ENCODE measurements at places on chromosomes 11 and 22.
A peak's percentile ranks its signal among the peaks of the same experiment; 100 is the strongest.

- no peak for DNase-seq
These were observed 14.7 kb upstream of the ARHGAP8 start for GRCh38 chr22:44737406-44738346.

- no peak for DNase-seq
These were observed 1.6 kb upstream of the PLXNB2 start for GRCh38 chr22:50308986-50309600.

GRCh38 chr11:3193373-3194015 is 25.1 kb downstream of the MRGPRG start:
- DNase-seq: no peak

- no peak for DNase-seq
These were observed 31.7 kb upstream of the DRD2 start for GRCh38 chr11:113506893-113507292.

GRCh38 chr11:34587282-34587677 is 33.6 kb upstream of the EHF start:
- no peak for DNase-seq

DNA sequence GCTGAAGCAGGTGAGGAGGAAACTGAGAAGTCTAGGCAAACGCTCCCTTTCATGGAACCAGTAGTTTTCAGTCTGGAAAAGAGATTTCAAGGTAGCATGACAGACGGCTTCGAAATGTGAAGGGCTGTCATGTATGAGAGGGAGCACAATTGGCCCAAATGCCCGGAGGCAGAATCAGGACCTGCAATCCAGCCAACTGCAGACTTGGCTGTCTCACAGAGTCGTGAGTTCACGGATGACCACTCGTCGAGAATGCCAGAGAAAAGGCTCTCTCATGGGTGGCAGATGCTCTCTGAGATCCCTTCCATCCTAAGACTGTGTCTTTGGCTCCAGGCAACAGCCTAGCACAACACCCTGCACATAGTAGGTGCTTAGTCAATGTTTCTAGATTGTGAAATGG is 134.8 kb downstream of the DSCAML1 start:
- DNase-seq: no peak

GRCh38 chr11:114044042-114044871 is 15.3 kb upstream of the ZBTB16 start:
- DNase-seq: no peak

DNA sequence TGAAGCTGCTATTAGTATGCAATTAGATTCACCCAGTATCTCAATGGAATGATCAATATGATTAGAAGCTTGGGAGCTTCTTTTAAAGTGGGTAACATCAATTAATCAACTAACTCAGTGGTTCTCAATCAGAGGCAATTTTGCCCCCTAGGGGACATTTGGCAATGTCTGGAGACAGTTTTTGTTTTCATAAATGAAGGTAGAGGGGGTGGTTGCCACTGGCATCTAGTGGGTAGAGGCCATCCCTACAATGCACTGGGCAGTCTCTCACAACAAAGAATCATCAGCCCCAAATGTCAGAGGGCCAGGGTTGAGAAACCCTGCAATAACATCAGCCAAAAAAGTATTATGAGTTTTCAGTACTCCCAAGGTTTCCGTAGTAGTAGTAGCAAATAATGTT is 5.9 kb upstream of the AMOTL1 start:
- DNase-seq: no peak

GRCh38 chr11:102462610-102463009 is 10.0 kb upstream of the TMEM123 start:
- no peak for DNase-seq

- DNase-seq: no peak
These were observed 70.4 kb downstream of the CELSR1 start for GRCh38 chr22:46467006-46467405.

GRCh38 chr11:44597358-44598012 is 32.0 kb downstream of the CD82 start:
- no peak for DNase-seq

DNA sequence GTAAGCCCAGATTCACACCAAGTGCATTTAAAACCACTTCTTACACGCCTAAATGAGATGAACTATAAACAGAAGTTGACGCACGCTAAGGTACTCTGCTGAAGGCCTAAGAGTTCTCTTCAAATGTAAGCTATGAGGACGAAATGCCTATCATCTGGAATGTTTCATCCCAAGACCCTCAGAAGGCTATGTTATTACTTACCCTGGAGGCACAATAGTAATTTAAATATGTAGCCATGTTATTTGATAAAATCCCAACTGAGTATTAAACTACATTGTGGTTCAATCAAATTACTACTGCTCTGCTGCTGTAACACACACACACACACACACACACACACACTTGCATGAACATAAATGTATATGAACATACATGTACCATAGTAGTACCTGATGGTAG is 47.6 kb downstream of the MAML2 start:
- no peak for DNase-seq

- DNase-seq: no peak
These were observed 21.9 kb upstream of the RTN4R start for GRCh38 chr22:20290045-20290392.

- peak; percentile 46 for DNase-seq
These were observed 30.0 kb upstream of the WNT11 start for GRCh38 chr11:76236092-76236999.

- no peak for DNase-seq
These were observed 177.8 kb upstream of the NARS2 start for GRCh38 chr11:78752494-78752893.

DNA sequence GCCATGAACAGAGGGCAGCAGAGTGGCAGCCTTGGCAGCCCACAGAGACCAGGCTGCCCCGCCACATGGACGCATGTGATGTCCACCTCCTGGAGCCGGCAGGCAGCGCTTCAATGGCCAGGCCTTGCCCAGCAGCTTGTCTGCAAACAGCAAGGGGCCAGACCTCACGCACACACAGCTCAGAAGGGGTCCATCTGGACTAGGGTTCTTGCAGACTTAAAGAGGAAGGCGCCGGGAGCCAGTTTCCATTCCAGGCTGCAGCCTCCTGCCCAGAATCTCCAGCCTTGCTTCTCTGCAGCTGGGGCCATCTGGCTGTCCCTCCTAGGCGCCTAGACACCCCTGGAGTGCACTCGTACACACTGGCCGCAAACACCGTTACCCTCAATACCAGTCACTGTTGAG is 91.9 kb upstream of the TMEM45B start:
- no peak for DNase-seq

DNA sequence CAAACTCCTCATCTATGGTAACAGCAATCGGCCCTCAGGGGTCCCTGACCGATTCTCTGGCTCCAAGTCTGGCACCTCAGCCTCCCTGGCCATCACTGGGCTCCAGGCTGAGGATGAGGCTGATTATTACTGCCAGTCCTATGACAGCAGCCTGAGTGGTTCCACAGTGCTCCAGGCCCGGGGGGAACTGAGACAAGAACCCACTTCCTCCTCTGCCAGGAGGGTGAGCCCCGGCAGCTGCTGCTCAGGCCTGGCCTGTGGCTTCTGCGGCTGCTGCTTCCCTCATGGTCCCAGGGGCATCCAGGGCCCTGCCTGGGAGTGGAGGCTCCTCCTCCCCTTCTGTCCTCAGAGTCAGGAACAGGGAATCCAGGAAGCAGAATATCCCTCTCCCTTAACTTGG is 98.4 kb downstream of the ZNF280B start:
- DNase-seq: no peak

GRCh38 chr11:2708151-2708581 is 8.4 kb upstream of the KCNQ1OT1 start:
- DNase-seq: no peak

- DNase-seq: no peak
These were observed 34.6 kb downstream of the RASD2 start for GRCh38 chr22:35575116-35575748.

DNA sequence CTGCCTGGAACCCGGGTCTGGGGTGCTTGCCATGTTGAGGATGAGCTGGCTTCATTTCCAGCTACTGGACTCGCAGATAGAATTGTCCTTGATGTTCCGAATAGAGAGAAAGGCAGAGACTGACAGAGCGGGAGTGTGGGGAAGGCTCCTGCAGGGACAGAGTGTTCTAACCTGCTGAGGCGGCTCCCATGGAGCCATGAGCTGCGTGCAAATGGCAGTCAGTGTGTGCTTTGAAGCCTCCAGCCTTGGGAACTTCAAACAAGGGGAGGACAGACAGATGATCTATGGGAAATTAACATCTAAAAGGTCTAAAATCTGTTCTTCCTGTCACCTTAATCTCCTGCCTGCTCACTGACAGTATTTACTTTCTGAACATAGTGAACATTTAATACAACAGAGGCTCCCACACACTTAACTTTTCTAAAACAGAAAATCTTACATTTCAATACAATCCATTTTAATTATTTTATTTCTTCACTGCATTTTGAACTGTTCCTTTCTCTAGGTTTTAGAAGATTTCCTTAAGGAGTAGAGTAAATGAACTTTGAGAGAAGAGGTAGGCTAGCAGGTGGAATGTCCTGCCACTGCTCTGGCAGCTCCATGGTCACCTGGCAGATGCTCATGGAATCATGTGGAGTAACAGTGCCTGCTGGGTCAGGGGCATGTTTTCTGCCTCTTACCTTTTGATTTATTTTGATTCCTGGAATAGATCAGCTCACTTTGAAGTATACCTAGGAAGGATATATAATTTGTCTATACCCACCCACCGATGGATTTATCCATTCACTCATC is 481.7 kb downstream of the NTM start:
- no peak for DNase-seq

DNA sequence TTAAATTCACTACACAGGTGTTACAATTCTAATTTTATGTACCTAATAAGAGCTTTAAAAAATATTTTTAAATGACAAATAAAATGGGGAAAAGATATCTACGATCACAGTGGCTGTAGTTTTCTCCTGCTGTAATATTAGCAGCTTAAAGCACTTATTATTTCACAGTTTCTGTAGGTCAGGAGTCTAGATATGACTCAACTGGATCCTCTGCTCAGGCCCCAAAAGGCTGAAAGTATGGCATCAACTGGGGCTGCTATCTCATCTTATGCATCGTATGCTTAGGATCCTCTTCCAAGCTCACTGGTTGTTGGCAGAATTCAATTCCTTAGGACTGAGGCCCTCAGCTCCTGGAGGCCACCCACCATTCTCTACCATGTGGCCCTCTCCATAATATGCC is 12.8 kb downstream of the FBXO3 start:
- DNase-seq: no peak

GRCh38 chr11:112042161-112042960 is 17.2 kb downstream of the DLAT start:
- DNase-seq: no peak

DNA sequence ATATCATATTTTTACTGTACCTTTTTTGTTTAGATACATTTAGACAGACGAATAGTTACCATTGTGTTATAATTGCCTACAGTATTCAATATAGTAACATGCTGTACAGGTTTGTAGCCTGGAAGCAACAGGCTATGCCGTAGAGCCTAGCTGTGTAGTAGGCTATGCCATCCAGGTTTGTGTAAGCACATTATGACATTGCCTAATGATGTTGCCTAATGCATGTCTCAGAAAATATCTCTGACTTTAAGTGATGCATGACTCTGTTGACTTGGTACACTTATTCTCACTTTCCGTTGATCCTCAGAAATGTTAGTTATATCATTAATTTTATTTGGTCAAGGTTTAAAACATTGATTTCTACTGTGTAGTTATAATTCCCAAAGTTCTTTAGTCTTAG is 39.9 kb downstream of the OR2AT4 start:
- no peak for DNase-seq

DNA sequence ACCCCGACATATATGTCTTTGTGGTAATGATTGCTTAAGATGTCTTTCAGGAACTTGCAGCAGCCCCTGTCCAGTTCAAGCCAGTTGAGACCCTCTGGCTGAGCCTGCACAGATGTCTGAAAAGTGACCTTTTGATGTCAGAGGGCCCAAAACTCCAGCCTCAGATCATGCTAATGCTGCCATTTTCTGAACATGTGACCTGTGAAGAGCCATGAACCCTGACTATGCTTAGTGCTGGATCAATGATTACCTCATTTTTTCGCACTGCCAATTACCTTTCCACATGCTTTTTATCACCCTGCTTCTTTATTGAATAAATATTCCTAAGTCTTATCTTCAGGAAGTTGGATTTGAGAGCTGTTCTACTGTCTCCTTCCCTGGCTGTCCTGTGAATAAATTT is 6.9 kb upstream of the CYP2R1 start:
- DNase-seq: no peak

DNA sequence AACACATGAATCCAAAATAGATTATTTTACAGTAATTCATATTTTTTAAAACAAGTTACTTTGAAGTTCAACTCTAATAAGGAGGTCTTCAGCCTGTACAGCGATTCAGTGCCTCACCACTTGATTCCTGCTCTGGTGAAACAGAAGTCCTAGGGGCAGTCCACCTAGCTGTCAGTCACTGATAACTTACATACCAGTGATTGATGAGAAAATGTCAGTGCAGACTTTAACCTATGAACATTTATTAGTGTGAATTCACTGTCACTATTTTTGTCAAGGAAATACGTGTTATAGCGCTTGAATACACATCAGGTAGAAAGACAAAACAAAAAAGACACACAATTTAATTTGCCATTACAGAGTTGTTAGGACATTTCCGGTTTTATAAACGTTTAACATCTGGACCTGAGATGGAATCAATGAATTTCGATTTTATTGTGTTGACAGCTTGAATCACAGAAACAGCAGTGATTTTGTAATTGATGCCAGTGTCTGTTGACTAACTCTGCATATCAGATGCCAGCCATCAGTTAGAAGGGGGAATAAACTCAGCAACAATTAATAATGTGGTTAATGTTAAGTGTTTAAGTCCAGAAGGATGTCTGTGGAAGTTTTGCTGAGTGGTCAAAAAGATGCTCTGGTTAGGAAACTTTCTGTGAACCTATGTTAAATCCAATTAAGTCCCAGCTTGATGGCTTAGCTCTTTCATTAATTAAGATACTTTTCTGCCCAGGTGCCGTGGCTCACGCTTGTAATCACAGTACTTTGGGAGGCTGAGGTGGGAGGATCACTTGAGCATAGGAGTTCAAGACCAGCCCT is 34.5 kb downstream of the ELF5 start:
- DNase-seq: no peak

DNA sequence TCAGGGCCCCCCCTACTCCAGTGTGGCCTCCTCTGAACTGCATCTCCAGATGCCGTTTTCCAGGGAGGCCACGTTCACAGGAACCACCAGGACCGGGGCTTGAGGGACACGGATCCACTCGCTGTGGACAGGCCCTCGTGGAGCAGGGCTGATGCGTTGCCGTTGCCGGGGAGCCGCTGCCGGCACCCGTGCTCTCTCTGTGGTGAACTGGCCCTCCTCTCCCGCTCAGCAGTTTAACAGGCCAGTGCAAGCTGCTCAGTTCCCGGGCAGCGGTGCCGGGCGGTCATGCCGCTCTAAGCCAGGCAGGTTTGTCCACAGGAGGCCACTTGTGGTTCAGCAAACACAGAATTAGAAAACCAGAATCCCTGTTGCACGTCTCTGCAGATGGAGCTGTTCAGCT is 301.6 kb downstream of the TBC1D22A start:
- DNase-seq: no peak

DNA sequence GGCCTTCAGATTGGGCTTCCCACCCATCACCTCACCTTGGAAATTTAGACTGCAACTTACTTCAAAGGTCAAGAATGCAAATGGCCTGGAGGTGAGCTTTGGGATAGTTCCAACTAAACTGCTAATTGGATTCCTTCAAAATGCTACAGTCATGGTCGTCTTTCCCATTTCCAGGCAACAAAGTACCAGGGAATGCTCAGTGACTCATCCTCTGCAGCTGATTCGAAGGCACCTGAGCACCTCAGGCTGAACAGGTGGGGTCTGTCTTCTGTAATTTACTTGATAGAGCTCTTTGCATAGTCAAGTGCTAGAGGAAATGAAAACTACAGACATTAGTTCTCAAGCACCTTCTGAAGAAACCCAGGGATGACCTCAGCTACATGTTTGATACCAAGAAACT is 20.5 kb upstream of the FSHB start:
- no peak for DNase-seq

- DNase-seq: no peak
These were observed 80.1 kb upstream of the E2F8 start for GRCh38 chr11:19320827-19321226.

Data from activated naive CD4-positive, alpha-beta T cell treated with Interleukin-2 at 50 U/mL for 16 hours (primary cell).